ENCODE measurements at places on chromosomes 1 and 21. TPM values are rescaled to one million over a fixed set of nuclear protein-coding genes. Genes with fewer than 3 reads are reported as not detected.

The CYP4A22 gene
- total RNA-seq: 4.5 TPM

The OR2G6 gene
- not detected for total RNA-seq

The OR11L1 gene
- total RNA-seq: not detected

DNA sequence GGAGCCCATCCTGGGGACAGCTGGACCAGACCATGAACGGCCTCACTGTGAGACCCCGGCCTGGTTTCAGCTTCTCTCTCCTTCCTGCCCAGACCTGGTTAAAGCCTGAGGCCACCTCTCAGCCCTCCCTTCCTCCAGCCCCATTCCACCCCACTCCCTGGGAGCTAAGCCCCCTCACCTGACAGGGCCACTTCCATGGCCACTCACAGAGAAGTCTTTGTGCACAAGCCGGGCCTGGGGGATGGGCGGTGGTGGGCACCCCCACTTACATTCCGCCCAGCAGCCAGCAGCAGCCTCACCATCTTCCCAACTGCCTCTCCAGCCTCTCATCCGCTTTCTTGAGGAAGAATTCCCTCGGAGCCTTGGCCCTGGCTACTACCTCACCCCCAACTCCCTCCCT, 40.4 kb downstream of the RHBG start:
- H3K36me3 ChIP-seq: no peaks in the 10 kb centered on the region
- no peak overlapping the region for H3K27ac ChIP-seq
- no peaks in the 10 kb centered on the region for H3K4me1 ChIP-seq

GRCh38 chr1:243422362-243422761, 166.5 kb downstream of the SDCCAG8 start:
- no peak overlapping the region for H3K4me3 ChIP-seq
- DNase-seq: no peak
- no peaks in the 10 kb centered on the region for H3K36me3 ChIP-seq
- no peaks in the 10 kb centered on the region for H3K4me1 ChIP-seq
- H3K27ac ChIP-seq: no peak overlapping the region
- H3K27me3 ChIP-seq: no peaks in the 10 kb centered on the region

- DNase-seq: peak; percentile 12
- H3K36me3 ChIP-seq: no peaks in the 10 kb centered on the region
- peaks cover 16% of the 10 kb centered on the region for H3K4me1 ChIP-seq
- no peak overlapping the region for H3K4me3 ChIP-seq
- no peaks in the 10 kb centered on the region for H3K27me3 ChIP-seq
- peak overlapping the region; percentile 70 for H3K27ac ChIP-seq
Measured at GRCh38 chr1:66300972-66301451, 232.9 kb upstream of the SGIP1 start.
